ENCODE measurements at places on chromosomes 7 and 10.

GRCh38 chr10:112360308-112361270, 13.3 kb upstream of the ACSL5 start:
- DNase-seq, result no peak

- DNase-seq, result no peak
These were observed 51.7 kb upstream of the FZD1 start for GRCh38 chr7:91212582-91212981.

- peak; percentile 65 for DNase-seq
These were observed 18.6 kb upstream of the VDAC2 start for GRCh38 chr10:75191821-75192568.

DNA sequence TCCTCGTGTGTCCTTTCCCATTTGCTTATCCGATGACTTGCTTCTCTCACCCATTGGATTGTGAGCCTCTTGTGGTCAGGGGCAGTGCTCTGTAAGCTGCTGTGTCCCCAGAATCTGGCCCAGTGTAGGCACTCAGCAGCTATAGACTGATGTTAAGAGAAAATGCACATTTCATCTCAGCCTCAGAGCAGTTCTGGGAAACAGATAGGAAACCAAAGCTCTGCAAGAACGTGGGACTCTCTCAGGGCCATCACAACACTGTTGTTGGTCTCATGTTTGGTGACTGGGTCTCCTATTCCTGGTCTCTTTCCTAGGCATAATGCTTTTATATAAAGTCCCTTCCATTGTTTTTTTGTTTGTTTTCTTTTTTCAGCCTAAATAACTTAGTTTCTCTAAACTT, 141.2 kb downstream of the ST7 start:
- DNase-seq, result no peak

All from tibial artery (tissue), 4 donors.